Stimulated activated CD8-positive, alpha-beta memory T cell treated with anti-CD3 and anti-CD28 coated beads, Interleukin-2, amount 100 ng/mL, for 1 hour (primary cell): ENCODE measurements at places on chromosomes 16 and 17.

- no peak for DNase-seq
Observed at GRCh38 chr16:67210069-67210937, 11.4 kb downstream of the ELMO3 start.

GRCh38 chr17:7557147-7557764, 1.3 kb upstream of the TNFSF13 start:
- no peak for DNase-seq

DNA sequence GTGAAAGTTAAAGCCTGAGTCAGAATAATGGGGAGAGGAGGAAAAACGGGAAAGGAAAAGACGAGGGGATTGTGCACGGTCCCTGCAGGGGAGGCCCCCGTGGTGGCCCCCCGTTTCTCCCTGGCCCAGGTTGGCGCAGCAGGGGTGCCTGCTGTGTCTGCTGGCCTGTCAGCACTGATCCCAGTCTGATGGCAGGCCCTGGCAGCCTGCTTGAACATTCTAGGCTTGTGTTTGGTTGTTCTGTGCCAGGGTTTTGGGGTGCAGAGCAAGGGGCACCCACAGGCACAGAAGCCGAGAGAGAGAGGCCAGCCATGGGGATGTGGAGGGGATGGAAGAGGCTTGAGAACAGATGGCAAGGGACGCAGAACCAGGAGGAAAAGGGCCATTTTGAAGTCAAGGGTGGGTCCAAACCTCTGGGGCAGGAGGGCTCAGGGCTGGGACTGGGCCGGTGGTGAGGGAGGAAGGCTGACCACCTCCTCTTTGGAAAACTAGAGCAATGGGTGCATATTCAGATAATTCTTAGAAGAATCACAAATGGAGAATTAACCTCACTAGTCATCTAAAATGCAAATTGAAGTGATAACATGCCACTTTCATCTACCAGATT, 35.9 kb downstream of the TBX4 start:
- DNase-seq: no peak

DNA sequence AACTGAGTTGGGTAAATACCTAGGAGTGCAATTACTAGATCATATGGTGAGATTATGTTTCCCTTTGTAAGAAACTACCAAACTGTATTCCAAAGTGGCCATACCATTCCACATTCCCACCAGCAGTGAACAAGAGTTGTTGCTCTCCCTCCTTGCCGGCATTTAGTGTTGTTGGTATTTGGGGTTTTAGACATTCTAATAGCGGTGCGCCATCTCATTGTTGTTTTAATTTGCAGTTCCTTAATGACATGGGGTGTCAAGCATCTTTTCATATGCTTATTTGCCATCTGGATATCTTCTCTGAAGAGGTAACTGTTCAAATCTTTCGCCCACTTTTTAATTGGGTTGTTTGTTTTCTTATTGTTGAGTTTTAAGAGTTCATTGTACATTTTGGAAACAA, 164.2 kb upstream of the LHX1 start:
- DNase-seq: no peak

- no peak for DNase-seq
Observed at GRCh38 chr16:35194681-35195080, 1735.3 kb downstream of the TP53TG3F start.

- DNase-seq: no peak
Observed at GRCh38 chr16:19179546-19180490, 11.8 kb downstream of the SYT17 start.

GRCh38 chr17:27207073-27207513, 86.8 kb upstream of the WSB1 start:
- no peak for DNase-seq

DNA sequence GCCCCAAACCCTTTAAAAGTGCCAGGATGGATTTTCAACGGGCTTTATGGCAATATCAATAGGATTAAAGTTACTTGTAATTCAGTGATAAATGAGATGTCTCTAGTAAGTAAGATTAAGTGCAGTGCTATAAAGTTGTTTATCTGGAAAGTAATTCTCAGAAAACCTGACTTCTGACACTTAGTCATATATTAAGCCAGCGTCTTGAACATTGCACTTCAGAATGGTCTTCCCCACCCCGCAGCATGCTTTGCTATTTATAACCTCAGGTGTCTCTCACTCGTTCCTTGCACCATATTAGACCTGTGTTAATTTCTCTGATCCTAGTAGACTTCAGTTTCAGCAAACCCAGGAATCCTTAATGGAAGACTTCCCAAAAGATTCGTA, 2.1 kb upstream of the MAF start:
- no peak for DNase-seq

- DNase-seq: no peak
Observed at GRCh38 chr17:74595037-74595750, 3.1 kb upstream of the CD300LD start.

- DNase-seq: no peak
Observed at GRCh38 chr16:85372627-85373372, 240.3 kb upstream of the GSE1 start.

GRCh38 chr17:74474043-74474792, 7.8 kb downstream of the CD300A start:
- no peak for DNase-seq

DNA sequence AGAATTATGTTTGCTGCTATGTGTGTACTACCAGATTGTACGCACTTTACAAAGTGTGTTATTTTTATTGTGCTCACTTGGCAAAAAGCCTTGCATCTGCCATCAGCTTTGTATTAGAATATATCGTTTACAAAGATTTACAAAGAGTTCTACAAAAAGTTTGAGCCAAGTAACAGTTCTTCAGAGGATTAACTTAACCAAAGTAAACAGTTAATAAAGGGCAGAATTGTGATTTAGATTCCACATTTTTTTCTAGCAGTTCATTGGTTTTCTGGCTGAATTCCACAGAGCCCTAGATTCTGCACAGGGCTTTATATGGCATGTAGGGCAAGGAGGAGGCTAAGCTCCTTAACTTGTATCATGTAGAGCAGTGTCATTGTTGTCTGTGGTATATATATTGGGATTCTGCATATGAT, 29.4 kb downstream of the UTP18 start:
- no peak for DNase-seq

GRCh38 chr17:78889531-78889930, 13.5 kb downstream of the CEP295NL start:
- no peak for DNase-seq

- DNase-seq: no peak
Observed at GRCh38 chr17:19448341-19449268, 37.6 kb downstream of the RNF112 start.

DNA sequence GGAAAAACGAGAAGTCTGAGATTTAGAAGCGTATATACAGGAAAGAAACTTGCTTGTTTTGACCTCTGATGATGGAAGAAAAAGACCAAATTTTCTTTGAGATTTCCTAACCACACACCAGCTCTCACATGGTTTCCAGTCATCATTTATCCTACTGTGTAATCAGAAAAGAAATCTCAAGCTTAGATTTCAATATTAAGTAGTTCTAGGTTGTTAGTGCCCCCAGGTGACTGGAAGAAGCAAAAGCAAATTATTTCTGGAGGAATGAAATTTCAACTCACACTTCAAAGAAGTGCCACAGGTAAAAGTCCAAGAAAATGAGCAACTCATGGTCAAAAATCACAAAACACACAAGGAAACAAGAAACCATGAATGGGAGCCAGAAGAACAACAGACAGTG, 51.8 kb upstream of the KDM6B start:
- no peak for DNase-seq

- no peak for DNase-seq
Observed at GRCh38 chr16:73006026-73006425, 41.9 kb downstream of the ZFHX3 start.

- no peak for DNase-seq
Observed at GRCh38 chr17:11944587-11944986, 52.7 kb downstream of the ZNF18 start.

- DNase-seq: no peak
Observed at GRCh38 chr16:27232901-27233625, 29.7 kb downstream of the KDM8 start.

- no peak for DNase-seq
Observed at GRCh38 chr16:74296104-74296431, 546 bp upstream of the PSMD7 start.

GRCh38 chr17:16419929-16420271, 4.5 kb downstream of the TRPV2 start:
- no peak for DNase-seq

- DNase-seq: no peak
Observed at GRCh38 chr16:68351991-68352431, 41.2 kb downstream of the PRMT7 start.

DNA sequence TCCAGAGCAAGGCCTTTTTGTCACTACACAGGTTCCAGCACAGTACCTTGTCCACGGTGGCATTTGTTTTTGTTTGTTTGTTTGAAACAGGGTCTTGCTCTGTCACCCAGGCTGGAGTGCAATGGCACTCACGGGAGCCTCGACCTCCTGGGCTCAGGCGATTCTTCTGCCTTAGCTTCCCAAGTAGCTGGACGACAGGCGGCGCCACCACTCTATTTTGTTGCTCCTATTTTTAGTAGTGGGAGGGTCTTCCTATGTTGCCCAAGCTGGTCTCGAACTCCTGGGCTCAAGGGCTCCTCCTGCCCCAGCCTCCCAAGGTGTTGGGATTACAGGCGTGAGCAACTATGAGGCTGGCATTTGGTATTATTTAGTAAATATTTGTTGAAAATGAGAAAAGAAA, 10.3 kb downstream of the MRC2 start:
- no peak for DNase-seq

GRCh38 chr16:67928561-67929364, 2.9 kb downstream of the CTRL start:
- DNase-seq: peak; percentile 48

DNA sequence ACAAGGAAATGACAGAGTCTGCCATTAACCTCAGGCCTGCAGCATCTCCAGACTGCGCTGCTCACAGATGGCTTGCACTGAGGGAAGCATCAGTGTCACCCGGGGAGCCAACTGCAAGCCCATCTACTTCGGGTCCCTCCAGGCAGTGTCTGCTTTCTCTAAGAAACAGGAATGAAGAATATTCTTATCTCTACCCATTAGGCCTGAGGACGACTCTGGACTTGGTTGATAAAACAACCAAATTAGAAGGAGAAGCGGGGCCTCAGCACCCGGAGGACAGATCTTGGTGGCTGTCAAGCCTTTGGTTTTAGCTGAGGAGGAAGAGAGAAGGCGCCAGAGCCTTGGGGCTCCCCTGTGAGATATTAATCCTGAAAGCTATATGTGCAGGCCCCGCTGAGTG, 19.5 kb upstream of the MGAT5B start:
- no peak for DNase-seq

GRCh38 chr17:13940858-13941665, 128.2 kb upstream of the COX10 start:
- no peak for DNase-seq

DNA sequence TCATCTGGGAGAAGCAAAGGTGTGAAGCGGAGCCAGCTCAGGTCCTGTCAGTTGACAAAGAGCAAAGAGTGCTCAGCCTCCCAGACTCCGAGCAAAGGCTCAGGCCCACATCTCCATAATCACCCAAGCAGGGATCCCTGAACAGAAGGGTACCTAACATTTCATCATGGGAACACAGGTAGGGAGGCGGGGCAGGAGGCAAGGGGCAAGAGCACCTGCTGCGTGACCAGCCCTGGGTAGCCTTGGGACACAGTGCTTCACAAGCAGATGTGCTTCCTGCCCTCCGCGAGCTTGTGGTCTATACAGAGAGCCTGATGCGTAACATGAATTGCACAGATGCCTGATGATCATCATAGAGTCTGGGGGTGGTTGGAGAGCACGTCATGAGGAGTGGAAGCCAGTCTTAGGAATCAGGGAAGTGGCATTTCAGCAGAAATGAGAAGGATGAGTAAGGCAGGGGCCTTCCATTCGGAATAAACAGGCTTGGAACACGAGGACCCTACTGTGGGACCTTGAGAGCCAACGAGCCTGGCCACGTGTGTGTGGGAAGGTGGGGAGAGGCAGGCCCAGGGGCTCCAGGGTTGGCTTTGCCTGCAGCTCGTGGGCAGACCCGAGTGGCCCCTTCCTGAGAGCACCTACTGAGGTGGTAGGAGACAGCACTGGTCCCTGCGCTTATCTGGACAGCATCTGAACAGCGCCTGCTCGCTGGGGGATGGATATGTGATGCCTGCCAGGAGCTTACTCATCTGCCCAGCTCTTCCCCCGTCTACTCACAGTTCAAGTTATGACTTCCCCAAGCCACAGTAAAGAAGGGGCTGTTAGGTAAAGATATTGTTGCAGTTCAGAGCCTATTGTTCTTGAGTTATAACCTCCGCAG, 125.8 kb downstream of the CCDC182 start:
- no peak for DNase-seq
